ENCODE measurements at places on chromosomes 3 and 15.

DNA sequence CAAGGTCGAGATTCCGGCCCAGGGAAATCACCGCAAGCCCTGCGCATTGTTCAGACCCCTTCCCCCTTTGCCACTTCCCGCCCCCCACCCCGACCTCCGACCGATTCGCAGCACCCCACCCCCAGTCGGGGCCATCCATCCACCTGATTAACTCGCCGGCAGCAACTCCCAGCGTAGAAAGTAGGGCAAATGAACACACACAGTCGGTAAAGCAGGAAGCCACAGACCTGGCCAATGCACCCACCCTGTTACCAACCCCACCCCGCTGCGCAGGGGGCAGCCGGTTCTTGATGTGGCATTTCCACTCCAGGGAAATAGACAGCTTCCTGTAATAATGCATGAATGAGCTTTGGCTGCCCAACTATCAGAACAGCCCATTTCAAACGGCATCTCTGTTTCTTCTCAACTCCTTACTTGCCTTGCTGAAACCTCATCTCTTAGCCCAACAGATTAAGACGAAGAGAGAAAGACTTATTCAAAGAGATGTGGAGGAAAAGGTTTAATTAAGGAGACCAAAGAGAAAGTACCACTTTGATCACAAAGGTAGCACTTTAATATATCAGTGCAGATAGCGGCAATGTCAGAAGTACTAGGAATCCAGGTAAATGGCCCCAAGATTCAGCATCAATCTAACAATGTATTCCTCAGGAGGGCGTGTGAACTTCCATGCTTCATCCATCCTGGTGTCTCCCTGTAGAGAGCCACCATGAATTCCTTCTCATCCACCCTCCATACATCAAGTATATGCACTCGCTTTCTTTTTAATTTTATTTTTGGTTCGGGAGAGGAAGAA is 1.9 kb downstream of the TNIK start:
- peak; percentile 55 for DNase-seq

DNA sequence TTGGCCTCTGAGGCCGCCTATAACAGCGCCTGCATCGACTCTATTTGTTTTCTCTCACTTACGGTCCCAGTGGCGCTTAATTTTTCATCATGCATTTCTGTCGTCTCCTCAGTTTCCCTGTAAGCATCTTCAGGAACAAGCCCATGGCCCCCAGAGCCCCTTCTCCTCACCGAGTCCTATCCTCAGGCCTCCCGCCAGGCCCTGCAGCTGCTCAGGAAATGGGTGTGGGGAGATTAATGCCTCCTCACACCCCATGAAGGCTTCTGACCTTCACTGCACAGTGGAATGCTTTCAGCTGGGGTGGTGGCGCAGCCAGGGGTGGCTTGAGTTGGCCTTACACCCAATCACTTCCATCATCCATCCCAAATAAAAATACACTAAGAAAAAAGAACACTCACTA is 260.4 kb downstream of the FAM43A start:
- DNase-seq, result no peak

DNA sequence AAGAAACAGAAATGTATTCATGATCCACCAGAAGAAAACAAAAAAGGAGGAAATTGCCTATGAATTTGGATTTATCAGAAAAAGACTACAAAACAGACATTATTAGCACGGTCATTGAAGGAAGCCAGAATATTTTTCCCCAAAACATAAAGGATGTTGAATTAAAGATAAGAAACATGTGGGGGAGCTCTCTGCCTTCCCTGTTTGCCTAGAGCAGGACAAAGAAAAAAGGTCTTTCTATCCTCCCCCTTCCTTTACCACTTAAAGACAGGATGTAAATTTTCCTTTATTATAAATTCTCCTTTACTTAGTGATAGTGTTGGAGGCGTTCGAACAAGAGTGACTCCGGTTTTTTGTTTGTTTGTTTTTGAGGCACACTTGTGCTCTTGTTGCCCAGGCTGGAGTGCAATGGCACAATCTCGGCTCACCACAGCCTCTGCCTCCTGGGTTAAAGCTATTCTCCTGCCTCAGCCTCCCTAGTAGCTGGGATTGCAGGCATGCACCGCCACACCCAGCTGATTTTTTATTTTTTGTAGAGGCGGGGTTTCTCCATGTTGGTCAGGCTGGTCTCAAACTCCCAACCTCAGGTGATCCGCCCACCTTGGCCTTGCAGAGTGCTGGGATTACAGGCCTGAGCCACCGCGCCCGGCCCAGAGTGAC is 14.9 kb upstream of the RPN1 start:
- no peak for DNase-seq

DNA sequence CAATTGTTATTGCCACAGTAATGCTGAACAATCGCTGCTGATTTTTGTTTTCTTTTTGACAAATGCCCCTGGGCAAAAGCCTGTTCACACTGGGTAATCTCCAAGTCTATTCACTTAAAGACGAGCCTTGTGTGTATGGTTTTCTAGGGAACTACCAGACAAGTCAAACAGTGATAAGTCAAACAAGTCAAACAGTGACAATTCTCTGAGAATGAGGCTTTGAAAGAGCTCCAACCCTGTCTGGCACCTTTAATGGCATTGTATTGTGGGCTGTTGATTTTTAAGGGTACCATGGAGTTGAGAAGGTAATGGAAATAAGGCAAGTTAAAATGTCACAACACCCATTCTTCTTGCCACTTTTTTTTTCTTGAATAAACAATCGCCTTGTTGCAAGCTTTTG is 59.4 kb upstream of the TMC3 start:
- no peak for DNase-seq

DNA sequence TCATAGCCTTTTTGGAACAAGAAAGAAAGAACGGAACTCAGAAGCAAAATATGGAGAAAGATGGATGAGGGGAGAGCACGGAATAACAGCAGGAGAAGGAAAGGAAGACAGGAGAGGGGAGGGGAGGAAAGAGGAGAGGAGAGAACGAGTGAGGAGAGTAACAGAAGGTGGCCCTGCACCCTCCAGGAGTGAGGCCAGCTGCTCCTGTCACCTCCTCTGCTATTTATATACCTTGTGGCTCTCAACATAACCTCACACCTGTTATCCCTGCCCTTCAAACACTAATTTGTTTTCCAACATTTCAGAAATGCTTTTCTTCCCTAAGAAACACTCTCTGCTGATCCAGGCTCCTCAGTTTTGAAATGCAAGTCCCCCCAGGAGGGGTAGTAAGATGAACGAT is 53.4 kb upstream of the ATP2B2 start:
- DNase-seq, result no peak

DNA sequence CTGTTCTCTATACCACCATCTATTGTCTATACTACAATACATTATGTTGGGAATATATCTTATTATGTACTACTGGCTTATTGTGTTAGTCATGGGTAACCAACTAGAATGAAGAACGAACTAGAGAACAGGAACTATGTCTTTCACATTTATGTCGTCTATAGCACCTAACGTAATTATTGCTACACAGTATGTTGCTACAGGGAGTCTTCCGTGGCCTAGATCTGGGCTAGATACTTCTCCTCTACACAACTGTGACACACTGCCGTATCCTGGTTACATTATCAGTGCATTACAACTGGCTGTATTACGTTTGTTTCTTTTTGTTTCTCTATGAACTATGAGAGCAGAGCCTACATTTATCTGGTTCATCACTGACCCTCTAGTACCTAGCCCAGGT is 34.0 kb downstream of the SCG5 start:
- DNase-seq, result no peak

DNA sequence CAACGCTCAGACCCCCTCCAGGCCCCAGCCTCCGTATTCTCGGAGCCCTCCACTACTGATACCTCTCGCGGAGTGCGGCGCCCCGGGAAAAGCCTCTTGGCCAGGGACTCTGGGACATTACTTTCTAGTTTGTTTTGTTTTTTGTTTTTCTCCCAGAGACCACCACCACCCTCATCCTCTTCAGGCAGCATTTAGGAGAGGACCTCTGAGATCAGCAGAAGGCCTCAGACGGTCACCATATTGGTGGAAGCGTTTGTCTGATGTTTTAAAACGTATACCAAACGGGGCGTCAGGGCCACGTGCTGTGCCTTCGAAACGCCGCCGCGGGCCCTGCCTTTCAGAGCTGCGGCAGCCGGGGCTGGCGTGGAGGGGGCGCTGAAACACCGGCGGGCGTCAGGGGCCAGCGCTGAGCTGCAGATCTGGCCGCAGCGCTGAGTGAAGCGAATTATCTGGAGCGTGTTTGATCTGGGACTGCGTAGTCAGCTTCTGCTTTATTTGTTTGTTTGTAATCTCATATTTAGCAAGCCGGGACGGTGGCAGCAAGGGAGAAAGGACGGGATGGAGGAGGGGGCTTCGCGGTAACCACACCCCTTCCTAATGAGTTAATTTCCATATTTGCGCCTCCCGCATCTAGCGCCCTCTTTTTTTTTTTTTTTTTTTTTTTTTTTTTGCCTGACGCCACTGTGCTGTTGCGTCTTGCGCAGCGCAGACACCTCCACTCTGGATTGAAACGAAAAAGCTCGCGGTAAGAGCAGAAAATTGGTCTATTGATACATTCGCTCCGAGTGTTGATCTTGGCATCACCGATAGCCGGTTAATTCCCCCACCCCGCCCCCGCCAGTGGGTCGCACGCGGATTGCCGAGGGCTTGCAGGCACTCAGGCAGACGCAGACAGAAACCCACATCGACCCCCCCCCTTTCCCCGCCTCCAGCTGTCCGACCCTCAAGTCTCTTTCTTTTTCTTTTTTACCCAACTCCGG is 14.9 kb downstream of the SOX2 start:
- DNase-seq, result no peak

GRCh38 chr3:179473565-179473964 is 22.3 kb upstream of the GNB4 start:
- no peak for DNase-seq

GRCh38 chr15:73802431-73803041 is 49.4 kb upstream of the INSYN1 start:
- no peak for DNase-seq

DNA sequence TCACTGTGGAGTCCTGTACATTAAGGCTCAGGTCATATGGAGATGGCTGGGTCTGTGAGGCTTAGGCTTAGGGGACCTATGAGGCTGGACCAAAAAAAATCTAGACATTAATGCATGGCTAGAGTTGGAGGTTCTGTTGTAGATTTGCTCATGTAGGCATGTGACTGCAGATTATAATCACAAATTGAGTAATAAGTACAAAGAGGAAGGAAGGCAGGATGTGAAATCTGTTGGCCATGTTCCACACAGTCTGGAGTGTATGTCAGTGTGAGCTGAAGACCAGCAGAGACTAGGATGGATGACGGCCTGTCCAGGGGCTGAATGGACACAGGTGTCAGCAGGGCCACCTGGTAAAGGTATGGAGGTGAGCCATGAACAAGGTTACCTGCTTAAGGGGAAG is at the start of gene ST3GAL6:
TSS of gene ST3GAL6 (plus strand) at position 265 of the 400 bp plus-strand sequence. CDS start 5,101 bp downstream, outside the sequence.
- no peak for DNase-seq

- no peak for DNase-seq
Measured at GRCh38 chr15:69756440-69756839, 303.8 kb downstream of the RPLP1 start.

DNA sequence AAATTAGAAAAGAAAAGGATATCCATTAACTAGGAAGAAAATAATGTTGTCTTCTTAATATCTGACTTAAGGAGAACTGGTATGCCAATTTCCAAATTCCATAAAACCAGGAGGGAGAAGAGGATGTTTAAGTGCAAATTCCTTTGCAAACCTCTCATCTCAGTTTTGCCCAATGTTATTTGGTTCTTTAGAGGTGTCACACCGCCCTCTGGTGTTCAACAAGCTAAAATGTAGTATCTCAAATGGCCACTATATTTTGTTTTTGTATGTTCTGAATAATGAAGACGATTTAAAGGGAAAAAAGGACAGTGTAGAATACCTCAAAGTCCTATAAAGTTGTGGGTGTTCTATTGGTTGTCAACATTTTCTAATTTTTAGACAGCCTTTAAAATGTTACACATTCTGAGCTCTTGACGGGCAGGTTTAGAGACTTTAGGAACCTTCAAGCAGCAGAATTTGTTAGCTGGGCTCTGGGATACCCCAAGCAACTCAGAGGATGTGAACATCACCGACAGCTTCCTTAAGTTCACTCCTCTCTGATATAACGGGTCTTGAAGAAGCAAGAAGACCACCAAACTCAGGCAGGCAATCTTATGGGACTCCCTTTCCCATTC is 458.3 kb downstream of the MFSD1 start:
- DNase-seq, result peak; percentile 49

- DNase-seq, result no peak
Measured at GRCh38 chr3:184491867-184492615, 69.5 kb upstream of the EPHB3 start.

DNA sequence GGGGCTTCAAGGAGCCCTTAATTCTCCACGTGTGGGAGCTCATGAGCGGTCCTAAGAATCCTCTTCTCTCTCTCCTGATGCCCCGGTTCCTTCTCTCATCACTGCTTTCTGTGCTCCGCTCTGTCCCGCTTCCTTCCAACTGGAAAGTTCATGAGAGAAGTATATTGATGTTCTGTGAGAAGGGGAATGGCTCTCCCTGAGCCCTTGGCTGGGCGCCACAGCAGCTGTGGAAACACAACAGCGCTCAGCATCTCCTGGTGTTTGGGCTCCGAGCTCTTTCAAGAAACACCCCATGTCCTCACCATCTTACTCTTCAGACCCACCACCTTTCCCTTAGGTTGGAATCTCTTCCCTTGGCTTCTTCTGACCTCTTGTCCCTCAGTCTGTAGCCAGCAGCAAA is 161.7 kb downstream of the VGLL4 start:
- no peak for DNase-seq

- no peak for DNase-seq
Measured at GRCh38 chr3:155065537-155065936, 14.6 kb upstream of the MME start.

GRCh38 chr3:55532806-55533205 is 45.7 kb upstream of the WNT5A start:
- DNase-seq, result no peak

GRCh38 chr15:61041886-61042285 is 187.2 kb downstream of the RORA start:
- no peak for DNase-seq

DNA sequence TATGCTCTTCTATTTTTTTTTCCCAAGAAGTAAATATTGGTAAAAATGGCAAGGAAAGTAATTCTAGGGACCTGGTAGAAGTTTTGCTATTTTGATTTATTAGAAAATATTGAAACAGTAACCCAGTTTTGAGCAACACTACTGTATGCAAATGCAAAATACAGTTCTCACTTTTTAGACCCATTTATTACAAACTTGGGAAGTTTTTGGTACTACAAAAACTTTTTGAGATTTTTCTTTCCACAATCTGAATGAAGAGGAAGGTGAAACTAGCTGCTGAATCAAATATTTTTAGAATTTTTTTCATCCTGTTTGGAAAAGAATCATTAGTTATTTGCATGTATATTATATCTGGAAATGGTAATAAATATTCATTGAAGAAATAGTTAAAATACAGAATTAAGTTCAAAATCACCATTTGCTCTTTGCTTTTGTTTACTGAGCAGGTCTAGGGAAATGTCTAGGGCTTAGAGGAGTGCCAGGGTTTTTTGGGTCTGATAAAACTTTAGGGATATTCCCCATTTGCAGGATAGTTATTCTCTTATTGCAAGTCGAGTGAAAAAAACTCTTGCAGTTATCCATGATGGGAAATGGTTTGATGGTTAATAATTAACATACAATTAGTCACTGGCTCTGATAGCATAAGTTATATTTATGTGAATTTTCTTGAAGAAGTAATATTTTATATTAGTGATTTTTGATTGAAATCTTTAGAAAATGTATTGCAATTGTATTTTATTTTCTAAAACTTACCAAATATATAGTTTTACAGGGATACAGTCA is 47.0 kb downstream of the TCF12 start:
- DNase-seq, result no peak

- DNase-seq, result no peak
Measured at GRCh38 chr15:28984421-28985315, 98.9 kb downstream of the APBA2 start.

- DNase-seq, result peak; percentile 5
Measured at GRCh38 chr3:167740961-167741587, 5.6 kb downstream of the SERPINI1 start.

Measured in CD4-positive, alpha-beta T cell (primary cell).